Activated effector memory CD4-positive, alpha-beta T cell treated with Interleukin-2 at 50 U/mL for 16 hours (primary cell): ENCODE measurements at places on chromosomes 16 and 17.

DNA sequence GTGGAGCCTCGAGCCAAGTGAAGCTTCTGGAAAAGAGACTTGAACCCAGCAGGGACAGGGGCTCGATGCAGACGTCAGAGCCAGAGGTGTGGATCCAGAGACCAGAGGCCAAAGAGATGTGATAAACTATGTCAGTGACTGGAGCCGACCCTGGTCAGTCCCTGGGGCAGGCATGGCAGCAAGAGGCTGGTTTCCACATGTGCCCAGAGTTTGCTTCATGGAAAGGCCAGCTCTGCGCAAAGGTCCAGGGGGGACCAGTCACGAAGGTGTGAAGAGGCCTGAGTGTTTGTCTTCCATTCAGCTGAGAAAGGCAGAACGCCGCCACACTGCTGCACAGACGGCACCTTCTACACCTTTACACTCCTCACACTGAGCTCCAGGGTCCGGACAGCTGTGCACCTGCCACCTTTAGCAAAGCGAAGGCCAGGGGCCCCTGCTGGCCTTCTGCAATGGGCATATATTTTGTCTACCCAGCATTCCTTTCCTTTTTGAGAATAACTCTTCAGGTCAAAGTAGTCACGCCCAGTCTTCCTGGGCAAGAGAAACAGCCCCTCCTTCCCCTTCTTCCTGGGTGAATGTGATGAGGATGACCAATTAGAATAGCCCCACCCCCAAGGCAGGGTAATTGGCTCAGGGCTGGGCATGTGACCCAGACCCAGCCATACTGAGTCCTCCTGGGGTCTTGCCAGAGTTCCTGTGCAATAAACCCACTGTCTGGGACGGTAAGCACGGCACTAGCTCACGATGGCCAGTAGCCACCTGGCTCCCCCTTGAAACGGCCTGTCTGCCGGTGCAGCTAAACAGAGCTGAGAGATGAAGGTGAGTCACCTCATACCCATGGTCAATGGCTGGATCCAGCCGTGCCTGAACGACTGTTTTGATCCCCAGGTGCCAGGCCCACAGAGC, 2.3 kb upstream of the RPH3AL start:
- DNase-seq = no peak

DNA sequence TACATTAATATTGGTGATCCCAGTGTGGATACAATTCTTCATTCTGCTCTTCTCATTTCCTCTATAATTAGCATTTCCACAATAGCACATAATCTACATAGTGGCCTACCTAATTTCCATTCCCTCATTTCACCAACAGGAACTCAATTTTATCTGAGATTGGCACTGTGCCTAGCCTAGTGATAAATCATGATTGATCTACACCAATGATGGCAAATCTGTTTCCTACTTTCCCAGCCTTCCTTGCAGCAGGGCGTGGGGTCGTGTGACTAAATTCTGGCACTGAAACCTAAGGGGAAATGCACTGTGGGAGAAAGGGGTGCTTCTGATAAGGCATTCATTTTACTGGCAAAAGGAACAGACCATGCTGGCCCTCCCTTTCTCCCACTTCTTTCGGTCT, 66.6 kb upstream of the TOM1L1 start:
- no peak for DNase-seq

GRCh38 chr16:79165079-79165478, 435.5 kb downstream of the MAF start:
- DNase-seq = no peak

DNA sequence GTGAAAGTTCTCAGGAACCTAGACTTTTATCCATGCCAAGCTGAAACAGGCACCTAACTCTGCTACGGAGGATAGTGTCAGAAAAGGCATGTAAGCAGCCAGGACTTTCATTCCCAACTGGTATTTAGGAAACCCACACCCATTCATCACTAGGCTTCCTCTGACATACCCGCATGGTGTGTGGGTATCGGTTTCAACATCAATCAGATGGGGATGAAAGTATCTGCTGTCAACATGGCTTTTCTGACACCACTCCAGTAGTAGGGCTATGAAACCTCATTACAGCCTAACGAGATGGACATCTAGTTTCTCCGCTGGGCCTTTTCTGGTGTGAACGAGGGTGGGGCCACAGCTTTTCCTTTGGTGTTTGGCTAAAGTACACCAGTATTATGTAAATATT, 1178.3 kb downstream of the CDH11 start:
- no peak for DNase-seq

- no peak for DNase-seq
Observed at GRCh38 chr17:57235124-57235523, 21.2 kb upstream of the MSI2 start.

- peak; percentile 8 for DNase-seq
Observed at GRCh38 chr17:4566785-4567184, 6.4 kb upstream of the GGT6 start.

DNA sequence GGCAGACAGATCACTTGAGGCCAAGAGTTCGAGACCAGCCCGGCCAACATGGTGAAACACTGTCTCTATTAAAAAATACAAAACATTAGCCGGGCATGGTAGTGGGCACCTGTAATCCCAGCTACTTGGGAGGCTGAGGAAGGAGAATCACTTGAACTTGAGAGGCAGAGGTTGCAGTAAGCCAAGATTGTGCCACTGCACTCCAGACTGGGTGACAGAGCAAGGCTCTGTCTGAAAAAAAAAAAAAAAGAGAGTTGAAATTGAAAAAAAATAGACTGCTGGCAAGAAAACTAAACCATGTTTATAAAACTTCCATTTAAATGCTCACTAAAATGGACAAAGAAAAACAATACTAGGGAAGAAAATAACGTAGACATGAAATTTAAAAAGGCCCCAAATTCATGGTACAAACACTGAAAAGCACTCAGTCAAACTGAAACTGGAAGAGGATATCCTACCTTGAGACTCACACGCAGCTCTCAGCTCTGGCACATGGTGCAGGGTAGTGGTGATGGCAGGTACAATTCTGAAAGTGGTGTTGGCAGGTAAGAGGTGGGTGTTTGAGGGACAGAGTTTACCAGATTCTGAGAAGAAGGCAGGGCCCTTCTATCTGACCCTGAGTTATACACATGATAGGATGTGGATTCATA, 19.3 kb downstream of the CNTROB start:
- DNase-seq = no peak

DNA sequence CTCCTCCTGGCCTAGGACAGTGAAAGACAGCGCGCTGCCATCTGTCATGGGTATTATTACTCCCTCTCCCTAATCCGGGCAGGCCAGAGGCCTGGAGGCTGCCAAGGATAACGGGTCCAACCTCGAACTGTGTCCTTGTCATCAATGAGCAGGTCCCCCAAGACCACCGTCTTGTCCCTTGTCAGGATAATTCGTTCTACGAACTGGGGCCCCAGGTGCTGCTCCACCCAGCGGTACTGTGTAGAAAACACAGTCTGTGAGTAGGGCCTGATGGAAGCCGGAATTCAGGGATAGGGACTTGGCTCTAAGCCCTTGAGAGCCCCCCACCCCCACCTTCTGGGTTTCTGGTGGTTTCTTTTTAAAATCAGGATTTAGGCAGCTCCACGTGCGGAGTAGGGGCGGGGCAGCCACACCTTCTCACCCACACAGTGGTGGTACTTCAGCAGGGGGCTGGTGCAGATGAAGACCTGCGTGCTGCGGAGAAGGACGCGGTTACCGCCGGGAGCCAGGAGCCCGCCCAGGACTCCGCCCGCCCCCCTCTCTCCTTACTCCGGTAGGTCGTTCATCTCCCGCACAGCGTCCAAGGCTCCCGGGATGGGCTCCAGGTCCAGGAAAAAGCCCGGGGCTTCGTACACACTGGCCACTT, 787 bp downstream of the NT5C start:
- DNase-seq = peak; percentile 30

- DNase-seq = peak; percentile 23
Observed at GRCh38 chr17:19762515-19762961, 14.4 kb upstream of the ALDH3A1 start.

DNA sequence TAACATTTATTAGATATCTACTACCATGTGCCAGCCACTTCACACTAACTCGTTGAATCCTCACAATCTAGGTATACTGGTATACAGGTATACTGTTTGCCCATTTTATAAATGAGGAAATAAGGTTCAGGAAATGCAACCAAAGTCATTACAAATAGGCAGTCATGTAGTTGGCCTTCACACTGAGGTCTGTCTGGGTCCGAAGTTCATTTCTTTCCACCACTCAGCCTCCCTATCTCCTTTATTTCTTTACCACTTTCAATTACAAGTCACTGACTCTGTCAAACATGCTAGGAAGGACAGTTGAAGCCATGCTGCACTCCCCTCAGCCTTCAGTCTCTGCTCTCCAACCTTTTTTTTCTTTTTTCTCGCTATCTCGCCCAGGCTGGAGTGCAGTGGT, 20.7 kb upstream of the SIAH1 start:
- no peak for DNase-seq

- DNase-seq = peak; percentile 23
Observed at GRCh38 chr17:7437950-7438614, 1.2 kb upstream of the FGF11 start.

- DNase-seq = no peak
Observed at GRCh38 chr16:89918453-89919347, at the start of gene MC1R. Gene MC1R (plus strand): TSS chr16:89918862. CDS start chr16:89919259, 397 bp downstream.

DNA sequence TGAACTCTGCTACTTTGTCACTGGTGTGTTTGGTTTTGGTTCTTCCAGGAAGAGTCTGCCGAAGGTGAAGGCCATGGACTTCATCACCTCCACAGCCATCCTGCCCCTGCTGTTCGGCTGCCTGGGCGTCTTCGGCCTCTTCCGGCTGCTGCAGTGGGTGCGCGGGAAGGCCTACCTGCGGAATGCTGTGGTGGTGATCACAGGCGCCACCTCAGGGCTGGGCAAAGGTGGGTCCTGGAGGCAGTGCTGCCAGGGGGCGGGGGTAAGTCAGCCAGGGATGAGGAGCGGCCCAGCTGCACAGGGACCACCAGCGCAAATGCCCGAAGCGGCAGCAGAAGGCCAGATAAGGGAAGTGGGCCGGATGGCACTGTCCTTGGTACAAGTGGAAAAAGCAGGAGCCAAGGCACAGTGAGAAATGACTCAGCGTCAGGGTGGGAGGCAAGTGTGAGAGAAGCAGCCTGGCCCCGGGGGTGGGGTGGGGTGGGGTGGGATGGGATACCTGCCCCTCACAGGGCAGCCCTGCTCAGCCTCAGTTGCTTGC, 41.9 kb downstream of the TMEM11 start:
- DNase-seq = no peak

DNA sequence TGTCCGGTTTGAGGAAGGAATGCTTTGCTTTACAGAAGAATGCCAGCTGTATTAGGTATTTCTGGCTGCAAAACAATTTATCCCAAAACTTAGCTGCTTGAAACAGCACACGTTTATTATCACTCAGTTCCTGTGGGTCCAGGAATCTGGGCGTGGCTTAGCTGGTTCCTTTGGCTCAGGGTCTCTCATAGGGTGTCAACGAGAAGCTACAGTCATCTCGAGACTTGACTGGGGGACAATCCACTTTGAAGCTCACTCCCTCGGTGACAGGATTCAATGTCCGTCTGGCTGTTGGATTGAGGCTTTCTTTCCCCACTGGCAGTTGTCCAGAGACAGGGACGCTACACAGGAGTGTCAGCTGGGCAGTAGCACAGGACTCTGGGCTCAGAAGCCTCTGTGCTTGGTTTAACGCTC, 9.6 kb upstream of the RHBDF2 start:
- no peak for DNase-seq

- DNase-seq = no peak
Observed at GRCh38 chr16:57892041-57892440, 78.9 kb downstream of the CNGB1 start.

DNA sequence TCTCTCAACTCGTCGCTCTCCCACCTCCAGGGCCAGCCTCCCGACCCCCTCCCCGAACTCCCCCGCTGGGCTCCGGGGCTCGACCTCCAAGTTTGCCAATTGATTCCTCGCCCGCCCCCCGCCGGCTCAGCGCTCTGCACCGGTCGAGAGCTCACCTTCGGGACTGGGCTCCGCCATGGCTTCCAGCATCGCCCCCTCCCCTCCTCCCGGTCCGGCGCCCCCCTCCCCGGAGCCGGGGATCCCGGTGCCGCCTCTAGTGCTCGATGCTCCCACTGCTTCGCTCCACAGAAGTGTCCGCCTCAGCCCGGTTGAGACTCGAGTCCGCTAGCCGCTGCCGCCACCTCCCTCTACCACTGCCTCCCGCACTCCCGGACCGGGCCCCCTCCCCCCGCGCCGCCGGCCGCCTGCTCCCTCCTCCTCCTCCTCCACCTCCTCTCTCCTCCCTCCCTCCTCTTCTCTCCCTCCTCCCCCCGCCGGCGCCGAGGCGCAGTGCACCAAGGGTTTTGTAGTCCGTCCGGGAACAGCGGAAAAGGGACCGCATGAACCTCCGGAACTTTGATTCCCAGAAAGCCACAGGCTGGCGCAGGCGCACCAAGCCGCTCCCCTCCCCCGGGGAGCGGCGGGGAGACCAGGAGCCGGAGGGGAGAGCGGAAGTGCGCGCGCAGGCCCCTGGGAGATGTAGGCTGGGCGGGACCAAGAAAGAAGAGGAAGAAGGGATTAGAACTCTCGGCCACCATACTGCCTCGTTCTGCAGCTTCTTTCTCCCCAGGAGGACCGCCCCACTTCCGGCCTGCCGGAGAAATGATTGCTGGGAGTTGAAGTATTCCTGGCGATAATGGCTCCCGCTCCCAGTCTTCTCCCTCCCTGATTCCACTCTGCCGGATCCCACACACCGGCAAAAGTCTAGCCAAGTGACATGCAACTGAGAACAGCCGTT, at the start of gene PHF23:
Gene PHF23 (minus strand): TSS at position 367 of the 937 bp plus-strand sequence. CDS start 178 bp downstream, at position 189.
- peak; percentile 98 for DNase-seq

- no peak for DNase-seq
Observed at GRCh38 chr16:3690980-3691720, 26.2 kb downstream of the TRAP1 start.

- no peak for DNase-seq
Observed at GRCh38 chr16:2429771-2430663, 770 bp downstream of the CCNF start.

DNA sequence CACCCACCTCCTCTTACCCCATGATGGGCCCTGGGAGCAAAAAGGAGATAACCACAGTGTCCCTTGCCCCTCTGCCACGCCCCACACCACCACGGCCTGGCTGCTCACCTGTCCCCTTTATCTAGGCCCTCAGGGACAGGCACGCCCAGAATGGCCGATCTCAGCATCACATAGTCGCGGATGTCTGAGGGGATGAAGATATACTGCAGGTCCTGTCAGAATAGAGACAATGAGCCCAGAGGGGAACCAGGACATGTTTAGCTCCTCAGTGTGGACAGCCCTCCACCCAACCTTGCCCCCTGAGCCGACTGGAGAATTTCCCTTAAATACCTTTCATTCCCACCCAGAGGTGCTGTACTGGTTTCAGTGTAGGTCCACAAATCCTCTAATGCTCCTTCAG, 15.2 kb downstream of the ST6GALNAC2 start:
- DNase-seq = no peak

DNA sequence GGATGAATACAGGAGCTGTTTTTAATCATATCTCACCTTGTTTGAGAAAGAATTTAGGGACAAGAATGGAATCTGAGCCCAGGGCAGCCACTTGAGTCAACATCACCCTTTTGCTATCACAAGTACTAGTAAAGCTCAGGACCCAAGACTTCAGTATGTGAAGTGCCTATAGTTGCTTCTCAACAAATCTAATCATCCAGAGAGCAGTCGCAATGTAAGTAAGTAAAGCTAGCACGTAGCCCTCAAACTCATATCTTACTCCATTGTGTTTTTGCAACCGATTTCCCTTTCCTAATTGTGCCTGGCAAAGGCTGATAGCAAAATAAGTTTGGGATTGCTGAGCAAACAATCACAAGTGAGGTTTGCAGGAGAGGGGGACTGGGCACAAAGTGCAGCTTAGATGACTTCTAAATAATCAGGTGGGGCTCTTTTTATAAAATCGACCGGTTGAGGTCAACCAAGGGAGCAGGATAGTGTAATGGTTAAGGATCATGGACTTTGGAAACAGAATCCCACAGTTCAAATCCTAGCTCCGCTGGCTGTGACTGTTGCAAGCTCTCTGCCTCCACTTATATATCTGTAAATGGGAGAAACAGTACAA, 13.0 kb downstream of the TOB1 start:
- DNase-seq = no peak
